Effector memory CD4-positive, alpha-beta T cell (primary cell): ENCODE measurements at places on chromosomes 12 and 14.

GRCh38 chr12:112331886-112332285, 50.3 kb downstream of the HECTD4 start:
- no peak overlapping the region for H3K27ac ChIP-seq
- no peaks in the 10 kb centered on the region for H3K4me1 ChIP-seq
- no peak overlapping the region for H3K4me3 ChIP-seq
- H3K27me3 ChIP-seq, result no peaks in the 10 kb centered on the region

GRCh38 chr14:19800282-19801117, 3.1 kb upstream of the OR4N2 start:
- no peak overlapping the region for H3K4me3 ChIP-seq
- no peak for DNase-seq
- H3K27ac ChIP-seq, result no peak overlapping the region
- no peaks in the 10 kb centered on the region for H3K27me3 ChIP-seq
- H3K4me1 ChIP-seq, result no peaks in the 10 kb centered on the region

DNA sequence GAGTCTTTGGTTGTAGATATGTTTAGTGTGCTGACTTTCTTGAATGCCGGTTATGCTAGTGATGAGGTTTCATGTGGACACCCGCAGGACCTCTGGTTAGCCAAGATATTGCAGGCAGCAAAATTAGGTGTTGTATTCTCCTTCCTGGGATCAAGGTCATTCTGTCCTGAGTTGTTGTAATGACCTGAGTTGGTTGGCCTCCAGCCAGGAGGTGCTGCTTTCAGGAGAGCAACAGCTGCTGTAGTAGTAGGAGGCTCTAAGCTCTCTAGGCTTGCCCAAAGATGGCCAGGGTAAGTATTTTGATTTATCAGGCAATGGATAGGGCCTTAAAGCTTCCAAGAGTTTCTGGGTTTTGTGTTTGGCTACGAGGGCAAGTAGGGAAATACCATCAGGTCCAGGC, 56.0 kb upstream of the BDKRB2 start:
- no peaks in the 10 kb centered on the region for H3K36me3 ChIP-seq
- no peak overlapping the region for H3K27ac ChIP-seq
- H3K4me3 ChIP-seq, result no peak overlapping the region
- no peaks in the 10 kb centered on the region for H3K4me1 ChIP-seq

DNA sequence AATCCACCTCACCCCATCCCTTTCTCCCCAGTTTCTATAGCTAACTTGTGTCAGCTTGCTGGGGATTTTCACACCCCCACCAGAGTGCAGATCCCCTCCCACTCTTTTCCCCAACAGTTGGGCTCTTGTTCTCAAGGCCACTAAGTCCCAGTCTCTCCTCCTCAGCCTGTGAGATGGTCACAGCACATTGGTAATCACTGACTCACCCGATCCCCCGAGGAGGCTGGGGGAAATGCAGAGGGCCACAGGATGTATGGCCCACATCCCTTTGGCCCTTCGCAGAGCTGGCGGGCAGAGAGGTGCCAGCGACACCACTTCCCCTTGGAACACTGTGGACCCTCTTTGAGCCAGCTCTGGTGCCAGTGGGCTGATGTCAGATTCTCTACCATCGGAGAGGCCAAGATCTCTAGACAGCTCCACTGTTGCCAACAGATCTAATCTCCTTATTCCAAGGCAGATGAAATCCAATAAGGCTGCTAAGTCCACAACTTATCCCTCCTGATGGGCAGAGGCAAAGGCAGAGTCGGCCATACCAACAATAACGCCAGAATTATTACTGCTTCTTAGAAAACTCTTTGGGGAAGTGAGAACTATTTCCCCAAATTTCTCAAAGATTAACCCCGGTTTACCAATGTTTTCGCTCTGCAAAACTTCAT, 1.6 kb downstream of the FMNL3 start:
- H3K4me1 ChIP-seq, result peaks cover 28% of the 10 kb centered on the region
- no peak for DNase-seq
- no peak overlapping the region for H3K27ac ChIP-seq
- H3K27me3 ChIP-seq, result no peaks in the 10 kb centered on the region

DNA sequence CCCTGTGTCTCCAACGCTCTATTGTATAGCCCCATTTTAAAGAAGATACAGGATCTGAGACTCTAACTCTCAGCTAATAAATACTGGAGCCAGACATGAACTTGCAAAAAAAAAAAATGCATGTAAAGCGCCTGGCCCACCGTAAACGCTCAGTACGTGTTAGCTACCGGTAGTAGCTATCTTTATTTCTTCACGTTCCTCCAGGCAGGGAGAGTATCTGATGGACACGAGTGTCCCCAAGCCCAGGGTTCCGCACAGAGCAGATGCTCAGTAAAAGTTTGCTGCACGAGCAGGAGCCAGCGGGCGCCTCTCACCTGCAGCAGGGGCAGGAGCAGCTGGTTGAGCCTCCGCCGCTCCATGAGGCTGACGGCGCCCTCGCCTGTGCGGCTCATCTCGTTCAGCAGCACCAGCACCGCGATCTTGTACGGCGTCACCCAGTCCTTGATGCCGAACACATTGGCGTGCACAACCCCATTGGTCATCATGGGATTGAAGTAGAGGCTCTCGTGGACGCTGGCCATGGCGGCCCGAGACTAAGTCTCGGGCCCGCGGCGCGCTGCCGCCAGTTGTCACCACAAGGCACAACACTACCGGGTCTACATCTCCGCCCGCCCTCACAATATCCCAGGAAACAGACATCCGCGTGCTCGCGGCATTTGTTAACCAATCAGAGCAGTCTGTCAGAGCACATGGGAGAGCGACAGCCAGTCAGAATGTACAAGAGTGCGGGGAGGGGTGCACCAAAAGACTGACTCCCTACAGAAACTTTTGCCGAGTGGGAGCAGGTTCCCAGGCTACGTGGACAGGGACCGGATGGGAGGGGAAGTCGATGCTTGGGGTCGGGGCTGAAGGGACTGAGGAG, at the start of gene ANAPC5:
Gene ANAPC5 (minus strand): TSS at position 592 of the 862 bp plus-strand sequence. CDS start 71 bp downstream, at position 521.
- peak within 1 kb of the TSS; percentile 64 for H3K27ac ChIP-seq
- DNase-seq, result peak; percentile 88
- H3K36me3 ChIP-seq, result peaks cover 5% of the 10 kb centered on the region
- no peaks in the 10 kb centered on the region for H3K27me3 ChIP-seq
- peak within 1 kb of the TSS; percentile 62 for H3K4me3 ChIP-seq

DNA sequence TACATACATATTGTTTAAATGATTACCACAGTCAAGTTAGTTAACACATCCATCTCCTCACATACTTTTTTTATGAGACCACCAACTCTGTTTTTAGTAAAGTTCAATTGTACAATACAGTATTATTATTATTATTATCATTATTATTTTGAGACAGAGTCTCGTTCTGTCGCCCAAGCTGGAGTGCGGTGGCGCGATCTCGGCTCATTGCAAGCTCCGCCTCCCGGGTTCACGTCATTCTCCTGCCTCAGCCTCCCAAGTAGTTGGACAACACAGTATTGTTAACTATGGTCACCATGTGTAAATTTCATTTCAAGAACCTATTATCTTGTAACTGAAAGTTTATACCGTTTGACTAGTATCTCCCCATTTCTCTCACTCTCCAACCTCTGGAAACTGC, 942.0 kb upstream of the FBXO33 start:
- no peaks in the 10 kb centered on the region for H3K4me1 ChIP-seq
- H3K36me3 ChIP-seq, result no peaks in the 10 kb centered on the region
- no peak overlapping the region for H3K4me3 ChIP-seq
- H3K27me3 ChIP-seq, result no peaks in the 10 kb centered on the region

- no peaks in the 10 kb centered on the region for H3K4me1 ChIP-seq
- no peaks in the 10 kb centered on the region for H3K27me3 ChIP-seq
- no peak overlapping the region for H3K4me3 ChIP-seq
- no peaks in the 10 kb centered on the region for H3K36me3 ChIP-seq
Measured at GRCh38 chr12:96623656-96624217, 134.4 kb downstream of the CFAP54 start.
